ENCODE measurements at places on chromosomes 6 and 20. TPM values are rescaled to one million over a fixed set of nuclear protein-coding genes. Genes with fewer than 3 reads are reported as not detected.
A peak's percentile ranks its signal among the peaks of the same experiment; 100 is the strongest.

DNA sequence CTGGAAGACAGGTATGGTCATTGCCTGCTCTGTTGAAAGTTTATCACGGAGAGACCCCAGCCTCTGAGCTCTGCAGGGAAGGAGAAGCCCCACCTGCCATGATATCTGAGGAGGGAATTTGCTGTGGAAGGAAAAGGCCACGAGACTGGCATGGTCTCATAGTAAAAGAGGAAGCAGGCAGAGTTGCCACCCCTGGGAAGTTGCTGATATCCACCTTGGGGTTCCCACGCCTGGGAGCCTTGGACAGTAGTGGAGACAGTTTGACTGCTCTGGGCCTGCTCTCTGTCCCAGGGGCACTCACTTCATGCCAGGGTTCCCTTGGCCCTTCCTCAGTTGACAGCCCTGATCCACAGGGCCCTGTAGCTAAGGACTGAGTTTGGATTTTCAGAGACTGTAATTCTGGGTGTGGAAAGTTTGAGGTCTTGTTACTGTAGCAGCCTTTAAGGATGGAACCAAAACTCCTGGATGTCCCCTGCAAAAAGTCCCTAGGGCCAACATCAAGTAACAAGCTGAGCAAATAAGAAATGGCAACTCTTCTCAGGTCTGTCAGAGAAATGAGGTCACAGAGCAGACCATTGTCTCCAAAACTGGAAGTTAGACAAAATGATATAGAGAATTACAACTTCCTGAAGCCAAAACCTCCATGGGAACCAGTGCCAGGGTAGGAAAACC, 6.9 kb upstream of the SIRPB1 start:
- H3K4me1 ChIP-seq, result no peaks in the 10 kb centered on the region
- H3K4me3 ChIP-seq, result no peak overlapping the region
- no peak overlapping the region for H3K27ac ChIP-seq
- H3K36me3 ChIP-seq, result no peaks in the 10 kb centered on the region

DNA sequence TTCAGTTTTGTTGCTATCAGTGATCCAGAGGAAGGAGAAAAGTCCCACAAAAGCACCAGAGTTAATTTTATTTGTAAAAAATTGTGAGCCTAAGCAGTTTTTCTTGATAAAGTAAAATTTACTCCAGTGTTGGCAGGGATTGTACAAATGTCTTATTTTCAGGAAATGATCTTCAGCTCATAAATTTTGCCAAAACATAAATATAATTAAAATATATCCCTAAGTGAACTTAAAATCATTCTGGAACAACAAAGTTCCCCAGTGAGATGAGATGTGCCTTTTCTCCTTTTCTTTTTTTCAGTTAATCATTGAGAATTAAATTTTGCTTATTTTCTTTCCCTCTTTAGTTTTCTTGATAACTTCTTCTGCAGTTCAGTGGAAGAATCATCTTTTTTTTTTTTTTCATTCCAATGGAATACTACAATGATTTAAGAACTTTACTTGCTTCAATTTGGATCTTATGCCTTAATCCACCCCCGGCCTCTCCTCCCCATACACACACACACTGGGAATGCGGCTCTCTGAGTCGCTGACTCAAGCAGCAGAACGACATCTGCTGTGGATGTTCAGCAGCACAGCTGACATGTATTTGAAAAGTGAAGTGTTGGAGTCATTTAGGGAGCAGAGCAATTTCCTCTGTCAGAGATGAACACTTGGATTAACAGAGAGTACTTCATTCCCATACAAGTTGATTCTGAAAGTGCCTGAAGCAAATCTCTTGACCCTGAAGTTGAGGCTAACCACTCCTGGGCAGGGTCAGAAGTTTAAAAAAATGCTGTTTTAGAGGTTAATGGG, 27.7 kb upstream of the LAMA4 start:
- no peak overlapping the region for H3K4me3 ChIP-seq
- peaks cover 29% of the 10 kb centered on the region for H3K4me1 ChIP-seq
- peak overlapping the region; percentile 5 for H3K27ac ChIP-seq
- H3K27me3 ChIP-seq, result no peaks in the 10 kb centered on the region
- DNase-seq, result no peak
- no peaks in the 10 kb centered on the region for H3K36me3 ChIP-seq

GRCh38 chr6:70312165-70312745, 9.4 kb upstream of the COL9A1 start:
- no peaks in the 10 kb centered on the region for H3K27me3 ChIP-seq
- no peaks in the 10 kb centered on the region for H3K4me1 ChIP-seq
- no peak overlapping the region for H3K27ac ChIP-seq

- no peak for DNase-seq
- H3K36me3 ChIP-seq, result no peaks in the 10 kb centered on the region
- no peaks in the 10 kb centered on the region for H3K27me3 ChIP-seq
- H3K4me1 ChIP-seq, result no peaks in the 10 kb centered on the region
- H3K27ac ChIP-seq, result no peak overlapping the region
Observed at GRCh38 chr6:146194434-146194833, 165.6 kb downstream of the GRM1 start.

The OGFRL1 gene
- 21.1 TPM for total RNA-seq

The PRL gene
- total RNA-seq, result not detected

The SLC17A5 gene
- 32.5 TPM for total RNA-seq

The NR2E1 gene
- not detected for total RNA-seq

The PAX1 gene
- total RNA-seq, result not detected

The GPX5 gene
- total RNA-seq, result not detected
